ENCODE measurements at places on chromosomes 3 and 15.

GRCh38 chr3:121883507-121883906, 10.7 kb upstream of the SLC15A2 start:
- no peak for DNase-seq

DNA sequence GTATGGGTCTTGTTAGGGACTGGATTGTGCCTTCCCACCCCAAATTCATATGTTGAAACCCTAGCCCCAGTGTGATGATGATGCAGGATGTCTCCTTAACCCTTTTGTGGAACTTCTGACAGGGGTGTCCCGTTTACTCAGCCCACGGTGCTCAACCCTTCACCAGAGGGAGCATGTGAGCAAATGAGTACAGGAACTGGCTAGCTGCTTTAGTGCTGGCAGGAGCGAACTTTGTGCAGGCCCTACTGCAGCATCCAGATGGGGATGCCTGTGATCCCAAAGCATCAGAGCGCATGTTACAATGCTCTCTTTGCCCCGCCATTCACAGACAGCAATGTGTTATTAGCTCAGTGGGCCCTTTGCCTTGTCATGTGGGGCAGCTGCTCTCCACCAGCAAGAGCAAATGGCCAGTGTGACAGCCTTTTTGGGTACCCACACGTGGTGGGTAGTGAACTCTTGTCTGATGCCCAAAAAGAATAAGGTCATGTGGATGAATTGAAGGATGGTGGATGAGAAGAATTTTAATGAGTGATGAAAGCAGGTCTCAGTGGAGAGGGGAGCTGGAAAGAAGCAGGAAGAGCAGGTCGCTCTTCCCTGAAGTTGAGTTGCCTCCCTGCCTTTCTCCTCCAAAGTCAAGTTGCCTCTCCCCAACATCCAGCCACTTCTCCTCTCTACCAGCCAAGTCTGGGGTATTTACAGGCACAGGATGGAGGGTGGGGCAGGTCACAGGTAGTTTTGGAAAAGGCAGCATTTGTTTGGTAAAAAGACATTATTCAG, 63.3 kb upstream of the STRIT1 start:
- DNase-seq = no peak

DNA sequence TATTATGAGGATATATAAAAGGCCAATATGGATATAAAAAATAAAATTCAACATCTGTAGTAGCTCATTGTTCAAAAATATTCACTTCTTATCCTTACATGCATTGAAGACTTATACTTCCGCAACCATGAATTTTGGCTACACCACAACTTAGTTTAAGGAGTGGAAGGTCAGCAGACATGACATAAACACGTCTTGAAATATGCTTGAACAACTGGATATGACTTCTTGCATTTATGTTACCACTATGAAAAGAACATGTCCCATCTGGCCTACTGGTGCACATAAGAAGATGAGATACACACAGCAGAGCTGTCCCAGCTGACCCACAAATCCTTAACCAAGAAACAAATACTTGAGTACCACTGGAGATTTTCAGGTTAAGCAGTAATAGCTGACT, 52.1 kb downstream of the MYO9A start:
- no peak for DNase-seq

- no peak for DNase-seq
Measured at GRCh38 chr3:113630956-113631542, 65.4 kb downstream of the USF3 start.

GRCh38 chr3:105662306-105662705, 206.5 kb downstream of the CBLB start:
- DNase-seq = no peak

Measured in activated naive CD8-positive, alpha-beta T cell treated with anti-CD3 and anti-CD28 coated beads for 36 hours (primary cell).